ENCODE measurements at places on chromosomes 6 and 20. TPM values are rescaled to one million over a fixed set of nuclear protein-coding genes. Genes with fewer than 3 reads are reported as not detected.

The DST gene
- total RNA-seq, result 670 TPM

The MEP1A gene
- not detected for total RNA-seq

The FAM209B gene
- total RNA-seq, result not detected

The APCDD1L gene
- 0.99 TPM for total RNA-seq

The SLC17A4 gene
- total RNA-seq, result not detected

The TSPYL4 gene
- 3.9 TPM for total RNA-seq

The CDSN gene
- total RNA-seq, result not detected

The ARG1 gene
- not detected for total RNA-seq

The TRAPPC3L gene
- total RNA-seq, result under 0.01 TPM

The LRRC1 gene
- total RNA-seq, result 12.1 TPM

The PRL gene
- not detected for total RNA-seq

DNA sequence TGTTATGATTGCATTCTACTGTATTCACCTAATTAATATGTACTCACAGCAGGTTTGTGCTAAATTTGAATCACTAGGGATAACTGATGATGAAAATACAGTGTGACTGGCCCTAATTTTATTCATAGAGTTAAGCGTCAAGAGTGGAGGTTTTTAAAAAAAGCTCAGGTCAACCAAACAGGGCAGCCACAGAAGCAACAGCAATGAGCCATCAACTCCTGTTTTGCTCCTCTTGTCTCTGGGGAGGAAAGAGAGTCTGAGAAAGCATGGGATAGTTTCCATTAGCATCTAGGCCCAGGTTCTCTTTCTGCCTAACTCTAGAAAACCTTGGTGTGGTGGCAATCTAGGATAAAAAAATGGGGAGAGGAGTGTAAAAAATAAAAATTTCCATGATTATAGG, 122.1 kb downstream of the OGFRL1 start:
- DNase-seq, result no peak

- peak; percentile 90 for DNase-seq
Observed at GRCh38 chr20:40990542-40991120, 38.0 kb upstream of the TOP1 start.

GRCh38 chr6:41770381-41771057, 9.2 kb downstream of the FRS3 start:
- no peak for DNase-seq

GRCh38 chr6:144055121-144055931, 40.0 kb downstream of the SF3B5 start:
- DNase-seq, result no peak

GRCh38 chr20:32216179-32217142, 8.8 kb downstream of the POFUT1 start:
- no peak for DNase-seq

- DNase-seq, result no peak
Observed at GRCh38 chr6:34513646-34514045, 42.5 kb downstream of the SPDEF start.

DNA sequence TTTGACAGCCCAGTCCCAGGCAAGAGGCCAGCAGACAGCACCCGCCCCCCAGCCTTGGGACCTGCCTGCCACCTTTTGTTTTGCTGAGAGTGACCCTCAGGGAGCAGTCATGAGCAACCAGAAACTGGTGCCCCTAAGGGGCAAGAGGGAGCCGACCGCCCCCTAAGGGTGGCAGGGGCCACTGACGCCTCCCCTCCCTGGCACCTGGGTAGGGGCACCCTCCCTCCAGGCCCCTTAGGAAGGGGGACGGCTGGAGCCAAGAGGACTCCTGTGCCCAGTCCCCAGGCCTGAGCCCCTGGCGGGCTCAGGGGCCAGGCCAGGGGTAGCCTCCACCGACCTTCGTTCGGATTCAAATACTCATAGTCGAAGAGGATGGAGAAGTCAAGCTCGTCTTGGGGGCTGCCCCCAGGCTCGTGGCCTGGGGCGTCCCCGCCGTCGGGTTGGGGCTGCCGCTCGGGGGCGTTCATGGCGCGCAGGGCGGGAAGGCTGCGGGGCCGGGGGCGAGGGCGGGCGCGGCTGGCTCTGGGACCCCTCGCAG, 417 bp downstream of the NFATC2 start:
- no peak for DNase-seq

- DNase-seq, result no peak
Observed at GRCh38 chr6:70998148-70998547, 41.3 kb upstream of the B3GAT2 start.

DNA sequence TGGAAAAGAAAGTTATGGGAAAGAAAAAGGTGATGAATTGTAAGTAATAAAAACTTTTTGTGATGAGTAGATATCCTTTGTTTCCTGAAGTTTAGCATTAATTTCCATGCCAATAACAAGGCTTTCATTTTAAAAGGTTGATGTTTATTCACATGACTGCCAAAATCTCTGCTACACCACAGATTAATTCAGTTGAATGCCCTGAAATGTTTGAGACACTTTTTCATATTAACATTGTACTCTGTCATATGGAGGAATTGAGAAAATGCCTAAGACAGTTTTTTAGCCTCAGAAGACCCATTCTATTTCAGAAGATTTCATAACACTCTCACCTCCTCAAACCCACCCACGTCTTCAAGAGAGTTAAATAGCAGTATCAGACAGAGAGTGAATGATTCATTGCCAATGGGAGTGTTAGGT, 115.5 kb downstream of the ADGRG6 start:
- DNase-seq, result no peak

- peak; percentile 6 for DNase-seq
Observed at GRCh38 chr20:18496042-18496441, 983 bp downstream of the RBBP9 start.

- DNase-seq, result no peak
Observed at GRCh38 chr6:56521976-56522375, 120.7 kb downstream of the DST start.

- no peak for DNase-seq
Observed at GRCh38 chr20:17806107-17806506, 106.3 kb downstream of the BANF2 start.

DNA sequence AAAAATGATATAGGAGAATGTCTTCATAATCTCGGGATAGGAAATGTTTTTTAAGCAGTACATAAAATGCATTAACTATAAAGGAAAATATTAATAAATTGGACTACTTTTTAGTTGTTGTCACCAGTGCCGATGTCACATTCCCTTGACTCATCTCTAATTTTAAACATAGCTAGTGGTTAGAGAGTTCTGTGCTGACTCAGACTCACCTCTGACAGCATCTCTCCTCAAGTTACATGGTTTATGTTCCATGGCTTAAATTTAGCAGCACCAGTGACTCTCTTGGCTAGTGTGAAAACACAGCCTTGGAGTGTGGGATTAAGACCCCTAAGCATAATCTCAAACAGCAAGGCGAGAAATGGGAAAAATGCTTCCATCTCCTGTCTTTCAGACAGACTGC, 311.8 kb upstream of the MMS22L start:
- peak; percentile 83 for DNase-seq

GRCh38 chr6:135504734-135505133, 7.2 kb upstream of the AHI1 start:
- DNase-seq, result no peak

DNA sequence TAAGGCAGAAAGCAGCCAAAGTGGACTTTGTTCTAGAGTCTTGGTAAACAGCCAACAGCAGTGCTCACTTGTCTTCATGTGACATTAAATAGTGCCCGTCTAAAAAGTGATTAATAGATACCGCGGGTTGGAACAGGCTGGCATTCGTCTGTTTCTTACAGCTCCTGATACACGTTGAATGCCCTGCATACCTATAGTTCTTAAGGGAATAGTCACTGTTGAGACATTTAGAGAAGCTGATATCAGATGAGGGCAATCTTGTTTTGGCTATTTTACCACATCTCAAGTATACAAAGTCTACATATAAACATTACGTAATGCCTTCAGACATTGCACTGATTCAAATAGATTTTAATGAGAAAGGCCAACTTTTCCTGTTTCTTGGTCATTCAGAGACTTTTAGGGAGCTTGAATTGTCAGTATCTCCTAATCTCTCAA, 374.9 kb upstream of the FLRT3 start:
- DNase-seq, result peak; percentile 74

- no peak for DNase-seq
Observed at GRCh38 chr6:118319894-118320649, 228.0 kb upstream of the PLN start.

GRCh38 chr6:155936127-155936526, 480.5 kb upstream of the NOX3 start:
- DNase-seq, result no peak

GRCh38 chr6:4637691-4638433, 138.3 kb upstream of the CDYL start:
- peak; percentile 86 for DNase-seq

GRCh38 chr6:24026050-24026449, 100.0 kb upstream of the NRSN1 start:
- DNase-seq, result no peak

DNA sequence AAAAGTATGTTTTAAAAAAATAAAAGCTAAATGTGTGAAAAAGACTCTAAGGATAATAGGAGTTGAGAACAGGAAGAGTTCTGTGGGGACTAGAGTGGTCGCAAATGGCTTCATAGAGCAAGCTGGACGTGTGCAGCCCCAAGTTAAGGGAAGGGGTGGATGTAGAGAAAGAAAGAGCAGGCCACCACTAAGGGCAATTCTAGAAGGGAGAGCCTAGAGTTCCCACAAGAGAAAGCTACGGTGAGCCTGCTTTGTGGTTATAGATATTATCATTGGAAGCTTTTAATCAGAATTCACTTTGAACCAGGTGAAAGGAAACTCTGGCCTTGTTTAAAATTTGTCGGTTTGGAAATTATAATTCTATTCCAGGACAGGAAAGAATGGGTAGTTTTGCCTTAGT, 101.6 kb downstream of the HIVEP2 start:
- no peak for DNase-seq

DNA sequence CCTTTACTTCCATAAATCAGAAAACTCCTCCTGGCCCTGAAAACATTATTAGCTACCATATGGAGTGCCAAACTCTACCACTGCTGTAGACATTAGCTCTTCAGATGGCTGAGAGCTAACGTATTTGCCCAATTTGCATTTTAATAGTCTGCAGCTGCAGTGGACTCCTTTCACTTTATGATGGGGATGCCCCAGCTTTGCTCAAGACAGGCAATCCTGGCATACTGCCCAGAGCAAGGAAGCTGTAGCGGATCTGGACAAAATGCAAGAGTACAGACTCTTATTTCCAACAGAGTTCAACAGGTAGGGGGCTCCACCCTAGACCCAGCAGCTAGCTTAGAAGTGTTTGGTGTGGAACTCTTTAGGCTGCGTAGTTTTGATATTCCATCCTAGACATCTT, 246.7 kb downstream of the FOXC1 start:
- peak; percentile 62 for DNase-seq

DNA sequence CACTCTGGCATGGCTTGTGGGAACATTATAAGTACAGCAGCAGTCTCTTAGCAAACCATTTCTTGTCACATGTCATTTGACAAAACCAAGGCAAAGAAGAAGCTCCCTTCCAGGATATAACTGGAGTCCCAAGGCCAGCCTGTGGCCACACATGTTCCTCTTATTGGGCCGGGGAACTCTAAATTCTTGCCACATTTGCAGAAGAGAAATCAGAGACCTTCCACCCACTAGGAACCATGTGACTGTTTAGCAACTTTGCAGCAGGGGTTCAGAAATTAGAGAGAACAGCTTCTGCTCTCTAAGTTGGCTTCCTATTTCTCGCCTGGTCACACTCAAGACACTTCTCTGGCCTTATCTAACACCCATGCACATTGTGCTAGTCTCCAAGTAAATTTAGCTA, 20.4 kb upstream of the MEP1A start:
- DNase-seq, result no peak

DNA sequence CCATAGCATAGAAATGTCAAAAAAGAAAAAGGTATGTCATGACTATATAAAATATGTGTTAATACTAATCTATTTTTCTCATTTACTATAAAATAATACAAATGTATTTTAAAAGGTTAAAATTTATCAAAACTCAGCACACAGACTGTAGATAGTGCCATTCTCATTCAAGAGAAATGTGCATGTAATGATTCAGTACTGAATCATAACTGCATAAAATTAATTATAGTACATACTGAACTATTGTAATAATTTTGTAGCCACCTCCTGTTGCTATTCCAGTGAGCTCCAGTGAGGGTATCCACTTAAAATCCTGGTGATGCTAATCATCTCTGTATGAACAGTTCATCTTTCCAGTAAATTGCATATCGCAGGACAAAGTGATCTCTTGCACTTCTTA, 82.8 kb downstream of the HMGCLL1 start:
- no peak for DNase-seq

- no peak for DNase-seq
Observed at GRCh38 chr6:73665686-73666319, 12.0 kb upstream of the SLC17A5 start.

- peak; percentile 66 for DNase-seq
Observed at GRCh38 chr6:135088818-135089809, 34.5 kb upstream of the HBS1L start.
